ENCODE measurements at places on chromosomes 5 and 9. TPM values are rescaled to one million over a fixed set of nuclear protein-coding genes. Genes with fewer than 3 reads are reported as not detected.

GARIN3 gene
- not detected for total RNA-seq

PHYHD1 gene
- not detected for total RNA-seq

SPINK7 gene
- not detected for total RNA-seq

MPDZ gene
- 61.7 TPM for total RNA-seq

TAF11L4 gene
- total RNA-seq: not detected

Measured in epithelial cell of umbilical artery (primary cell).